ENCODE measurements at places on chromosomes 12 and 14.
A peak's percentile ranks its signal among the peaks of the same experiment; 100 is the strongest.

DNA sequence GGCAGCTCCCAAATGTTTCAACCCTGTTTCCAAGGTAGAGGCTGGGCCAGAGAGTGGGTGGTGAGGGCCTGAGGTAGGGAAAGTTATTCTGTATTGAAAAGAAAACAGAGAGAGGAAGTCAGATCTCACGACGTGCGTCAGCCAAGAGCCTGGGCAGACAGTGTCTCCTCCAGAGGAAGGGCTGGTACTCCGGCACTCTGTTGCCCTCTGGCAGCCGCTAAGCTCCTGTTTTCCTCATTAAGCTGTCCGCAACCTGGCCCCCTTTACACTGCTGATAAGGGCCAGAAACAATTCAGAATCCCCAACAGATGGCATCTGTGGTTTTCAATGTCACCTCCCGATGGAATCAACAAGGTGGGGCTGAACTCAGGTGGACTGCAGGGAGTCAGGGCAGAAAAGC lies 26.0 kb upstream of the LTBP2 start:
- no peak for DNase-seq

DNA sequence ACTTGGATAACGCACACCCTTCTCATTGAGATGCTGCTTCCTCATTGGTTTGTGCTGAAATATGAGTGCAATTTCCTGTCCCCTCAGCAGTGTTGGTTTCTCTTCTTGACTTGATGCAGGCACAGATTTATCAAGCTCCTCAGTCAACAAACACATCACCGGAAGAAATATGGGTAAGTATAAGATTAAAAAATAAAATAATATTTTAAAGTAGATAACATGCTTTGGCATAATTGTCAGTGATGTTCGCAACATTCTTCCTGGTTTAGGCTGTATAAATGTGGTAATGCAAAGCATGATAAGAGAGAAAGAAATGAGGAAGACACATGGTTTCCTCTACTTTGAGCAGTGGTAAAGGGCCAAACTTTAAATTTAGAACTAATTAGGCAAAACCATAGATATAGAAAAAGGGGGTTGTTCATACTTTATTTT lies at the start of gene GPR65:
Gene GPR65 (plus strand): TSS at position 86 of the 432 bp plus-strand sequence. CDS start 5,713 bp downstream, outside the sequence.
- DNase-seq: no peak

- DNase-seq: no peak
These were observed 23.0 kb upstream of the GPR132 start for GRCh38 chr14:105087963-105088811.

GRCh38 chr14:91253795-91254323 lies 9.4 kb upstream of the GPR68 start:
- peak; percentile 68 for DNase-seq

- peak; percentile 82 for DNase-seq
These were observed 2.8 kb upstream of the RNASE4 start for GRCh38 chr14:20681348-20682126.
